ENCODE measurements at places on chromosomes 11 and 22. TPM values are rescaled to one million over a fixed set of nuclear protein-coding genes. Genes with fewer than 3 reads are reported as not detected.

The DENND5A gene
- 54.2 TPM for total RNA-seq

The EI24 gene
- total RNA-seq = 35.6 TPM

The CHST1 gene
- not detected for total RNA-seq

The PRAME gene
- total RNA-seq = 0.41 TPM

The PATE2 gene
- not detected for total RNA-seq

DNA sequence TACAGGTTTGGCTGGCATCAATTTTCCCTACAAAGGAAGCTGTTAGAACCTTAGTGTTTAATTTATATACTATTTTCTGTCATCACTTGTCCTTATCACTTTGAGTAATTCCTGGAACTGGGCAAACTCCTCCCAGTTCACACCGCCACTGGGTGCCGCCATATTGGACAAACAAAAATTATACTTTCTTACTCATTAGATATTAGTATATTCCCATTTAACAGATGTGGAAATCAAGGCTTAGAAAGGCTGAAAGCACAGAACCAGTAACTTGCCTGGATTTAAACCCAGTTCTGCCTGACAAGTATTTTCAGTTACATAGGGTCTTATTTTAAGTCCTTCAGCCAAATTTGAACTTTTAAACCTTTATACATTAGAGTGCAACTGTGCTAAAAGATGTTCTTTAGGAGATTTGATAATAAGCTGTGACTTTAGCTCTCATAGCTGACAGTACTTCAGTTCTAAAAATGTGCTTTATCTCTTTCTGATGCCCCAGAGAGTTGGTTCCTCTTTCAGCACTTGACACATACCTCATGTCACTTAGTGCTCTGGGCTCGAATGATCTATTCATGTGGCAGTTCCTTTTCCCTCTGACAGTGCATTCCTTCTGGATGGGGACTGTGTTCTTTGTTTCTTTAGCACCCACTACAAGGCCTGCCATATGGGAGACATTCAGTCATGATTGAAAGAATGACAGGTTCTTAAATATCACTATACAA is 25.4 kb downstream of the COA4 start:
- no peak for DNase-seq

DNA sequence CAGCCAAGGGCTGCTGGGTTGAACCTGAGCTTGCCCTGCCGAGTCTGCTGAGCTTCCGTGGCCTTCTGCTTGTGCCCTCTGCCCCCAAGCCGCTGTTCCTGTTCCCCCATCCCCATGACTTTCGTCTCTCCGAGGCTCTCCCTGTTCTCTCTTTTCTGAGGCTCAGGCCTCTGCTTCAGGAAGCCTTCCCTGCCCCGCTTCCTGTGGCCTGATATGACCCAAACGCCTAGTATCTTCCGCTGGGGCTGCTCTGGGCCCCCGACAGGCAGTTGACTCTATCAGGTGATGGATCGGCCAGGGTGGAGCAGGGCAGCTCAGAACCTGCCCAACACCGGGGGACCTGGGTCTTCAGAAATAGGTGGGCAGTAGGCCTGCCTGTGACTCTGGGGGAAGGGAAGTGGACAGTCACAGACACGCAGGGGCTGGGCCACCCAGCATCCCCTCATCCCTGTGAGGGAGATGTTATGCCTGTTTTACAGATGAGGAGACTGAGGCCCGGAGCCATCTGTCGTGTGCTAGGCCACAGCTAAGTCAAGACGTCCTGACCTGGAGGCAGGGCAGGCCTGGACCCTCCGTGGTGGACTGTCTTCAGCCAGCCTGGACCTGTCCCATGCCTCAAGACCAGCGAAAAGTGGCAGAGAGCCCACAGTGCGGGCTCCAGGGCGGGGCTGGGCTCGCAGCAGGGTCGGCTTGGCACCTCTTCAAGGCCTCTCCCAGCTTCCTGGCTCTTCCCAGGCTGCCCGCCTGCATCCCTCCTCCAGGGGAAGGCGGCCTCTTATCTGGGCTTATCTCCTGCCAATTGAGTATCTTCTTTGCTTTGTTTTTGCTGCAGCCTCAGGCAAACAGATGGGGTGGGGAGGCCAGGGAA is 16.2 kb downstream of the BAD start:
- no peak for DNase-seq

- no peak for DNase-seq
Observed at GRCh38 chr11:20085918-20086317, 74.4 kb downstream of the DBX1 start.

DNA sequence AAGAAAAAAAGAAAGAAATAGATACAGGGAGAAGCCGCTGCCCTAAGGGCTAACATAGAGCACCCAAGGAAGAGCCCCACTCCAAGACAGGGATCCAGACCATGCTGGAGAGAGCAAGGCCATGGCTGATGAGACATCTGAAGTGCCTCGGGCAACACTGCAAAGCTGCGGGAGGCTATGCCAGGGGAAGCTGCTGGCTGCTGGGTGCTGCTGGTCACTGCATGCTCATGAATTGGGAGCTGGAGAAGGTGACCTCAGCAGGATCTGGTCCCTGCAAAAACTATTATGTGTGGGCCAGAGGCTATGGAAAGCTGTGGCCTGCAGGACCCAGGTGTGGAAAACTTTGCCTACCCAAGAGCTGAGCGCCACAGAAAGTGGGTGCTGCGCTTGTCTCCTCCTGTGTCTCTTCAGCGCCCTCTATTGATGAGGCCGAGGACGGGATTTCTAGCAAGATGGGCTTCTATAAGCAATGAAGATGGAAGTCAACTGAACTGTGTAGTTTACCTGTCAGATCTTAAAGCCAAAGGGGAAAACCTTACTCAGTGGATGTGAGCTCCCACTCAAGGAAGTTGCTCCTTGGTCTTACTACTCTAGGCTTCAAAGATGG is 17.3 kb upstream of the SLC29A2 start:
- peak; percentile 71 for DNase-seq

DNA sequence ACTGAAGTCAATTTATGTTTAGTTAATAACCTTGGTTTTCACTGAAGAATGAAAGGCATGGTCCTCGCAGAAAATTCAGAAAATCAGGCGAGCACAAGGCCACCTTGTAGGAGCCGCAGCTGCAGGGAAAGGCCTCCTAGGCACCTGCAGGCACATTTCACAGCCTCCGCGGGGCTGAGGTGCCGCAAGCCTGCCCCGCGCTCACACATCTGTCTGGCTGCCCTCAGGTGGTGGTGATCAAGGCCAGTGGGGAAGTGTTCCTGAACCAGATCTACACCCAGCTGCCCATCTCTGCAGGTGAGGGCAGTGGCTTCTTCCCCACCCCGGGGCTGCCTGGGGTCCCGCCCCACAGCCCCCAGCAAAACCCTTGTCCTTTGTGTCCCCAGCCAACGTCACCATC is 10.5 kb downstream of the MUC5AC start:
- DNase-seq = no peak

GRCh38 chr22:20240447-20240764 is 27.7 kb downstream of the RTN4R start:
- no peak for DNase-seq

GRCh38 chr11:83671289-83671688 is 385.1 kb upstream of the CCDC90B start:
- no peak for DNase-seq

DNA sequence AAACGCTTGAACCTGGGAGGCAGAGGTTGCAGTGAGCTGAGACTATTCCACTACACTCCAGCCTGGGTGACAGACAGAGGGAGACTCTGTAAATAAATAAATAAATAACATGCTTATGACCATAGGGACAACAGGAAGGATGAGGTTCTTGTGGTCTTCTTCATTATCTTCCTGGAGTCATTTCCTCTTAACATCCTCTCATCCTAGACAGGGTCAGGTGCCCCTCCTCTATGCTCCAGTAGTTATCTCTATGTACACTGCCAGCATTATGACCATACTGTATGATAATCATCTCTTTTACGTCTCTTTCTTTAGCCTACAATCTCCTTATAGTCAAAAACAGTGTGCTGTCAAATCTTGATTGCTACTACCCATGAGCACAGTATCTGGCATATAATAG is 17.7 kb downstream of the RAB30 start:
- no peak for DNase-seq

GRCh38 chr22:42470366-42471082 is 38.3 kb upstream of the NFAM1 start:
- DNase-seq = no peak

- no peak for DNase-seq
Observed at GRCh38 chr11:107140983-107141382, 122.7 kb upstream of the GUCY1A2 start.

DNA sequence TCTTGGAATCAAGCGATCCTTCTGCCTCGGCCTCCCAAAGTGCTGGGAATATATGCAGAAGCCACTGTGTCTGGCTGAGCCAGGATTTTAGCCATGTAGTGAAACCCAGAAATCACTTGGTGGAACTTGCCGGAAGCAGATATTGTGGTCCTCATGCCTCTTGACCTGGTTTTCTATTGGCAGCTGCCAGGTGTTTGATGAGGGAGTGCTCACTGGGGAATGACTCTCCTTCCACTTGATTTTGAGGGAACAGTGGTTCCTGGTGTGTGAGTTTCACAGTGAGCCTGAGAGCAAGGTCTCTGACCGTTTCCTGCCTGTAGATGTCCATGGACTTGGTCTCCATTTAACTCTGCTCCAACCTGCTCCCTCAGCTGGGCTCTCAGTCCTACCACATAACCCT is 34.7 kb upstream of the ELF5 start:
- DNase-seq = no peak

DNA sequence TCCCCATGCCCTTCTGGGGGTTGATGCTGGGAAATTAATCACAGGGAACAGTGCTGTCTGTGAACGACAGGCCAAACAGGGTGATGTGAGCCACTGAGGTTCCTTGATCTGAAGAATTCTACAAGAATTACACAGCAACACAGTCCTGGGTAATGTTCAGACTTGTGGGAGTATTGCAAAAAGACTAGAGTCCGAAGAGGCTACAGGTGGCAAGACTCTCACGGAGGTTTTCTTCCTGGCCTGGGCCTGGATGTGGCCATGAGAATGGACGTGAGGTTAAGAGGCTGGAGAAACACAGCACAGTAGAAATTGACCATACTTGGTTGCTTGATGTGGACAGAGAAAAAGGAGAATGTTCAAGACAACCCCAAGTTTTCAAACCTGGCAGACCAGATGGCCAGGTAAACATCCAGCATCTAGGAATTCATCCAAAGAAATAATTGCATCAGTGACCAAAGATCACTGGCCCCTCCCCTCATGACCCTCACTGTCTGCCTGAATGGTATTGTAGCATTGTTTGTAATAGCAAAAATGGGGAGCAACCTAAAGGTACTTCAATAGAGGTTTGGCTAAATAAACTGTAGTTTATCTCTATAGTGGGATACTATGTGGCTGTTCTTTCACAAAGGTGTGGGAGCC is 70.8 kb downstream of the COMMD9 start:
- DNase-seq = no peak

DNA sequence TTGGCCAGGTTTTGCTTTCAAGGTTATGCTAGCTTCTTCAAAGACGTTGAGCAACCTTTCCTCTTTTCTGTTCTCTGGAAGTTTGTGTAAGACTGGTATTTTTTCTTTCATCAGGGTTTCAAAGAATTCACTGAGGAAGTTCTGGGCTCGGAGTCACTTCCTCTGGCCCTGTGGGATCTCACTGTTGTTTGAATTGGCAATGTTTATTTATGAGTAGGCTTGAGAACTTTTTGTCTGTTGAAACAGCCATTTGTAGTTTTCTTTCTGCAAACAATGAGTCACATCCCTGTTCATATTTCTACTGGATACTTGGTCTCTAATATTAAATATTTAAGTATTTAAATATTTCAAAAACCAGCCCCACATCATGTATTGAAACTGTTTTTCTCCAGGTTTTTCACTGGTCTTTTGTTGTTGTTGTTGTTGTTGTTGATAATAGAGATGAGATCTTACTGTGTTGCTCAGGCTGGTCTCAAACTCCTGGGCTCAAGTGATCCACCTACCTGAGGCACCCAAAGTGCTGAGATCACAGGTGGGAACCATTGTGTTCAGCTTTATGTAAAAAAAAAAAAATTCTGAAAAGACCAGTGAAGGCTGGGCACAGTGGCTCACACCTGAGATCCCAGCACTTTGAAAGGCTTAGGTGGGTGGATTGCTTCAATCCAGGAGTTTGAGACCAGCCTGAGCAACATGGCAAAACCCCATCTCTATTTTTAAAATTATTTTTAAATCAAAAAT is 26.9 kb downstream of the SUSD2 start:
- no peak for DNase-seq

DNA sequence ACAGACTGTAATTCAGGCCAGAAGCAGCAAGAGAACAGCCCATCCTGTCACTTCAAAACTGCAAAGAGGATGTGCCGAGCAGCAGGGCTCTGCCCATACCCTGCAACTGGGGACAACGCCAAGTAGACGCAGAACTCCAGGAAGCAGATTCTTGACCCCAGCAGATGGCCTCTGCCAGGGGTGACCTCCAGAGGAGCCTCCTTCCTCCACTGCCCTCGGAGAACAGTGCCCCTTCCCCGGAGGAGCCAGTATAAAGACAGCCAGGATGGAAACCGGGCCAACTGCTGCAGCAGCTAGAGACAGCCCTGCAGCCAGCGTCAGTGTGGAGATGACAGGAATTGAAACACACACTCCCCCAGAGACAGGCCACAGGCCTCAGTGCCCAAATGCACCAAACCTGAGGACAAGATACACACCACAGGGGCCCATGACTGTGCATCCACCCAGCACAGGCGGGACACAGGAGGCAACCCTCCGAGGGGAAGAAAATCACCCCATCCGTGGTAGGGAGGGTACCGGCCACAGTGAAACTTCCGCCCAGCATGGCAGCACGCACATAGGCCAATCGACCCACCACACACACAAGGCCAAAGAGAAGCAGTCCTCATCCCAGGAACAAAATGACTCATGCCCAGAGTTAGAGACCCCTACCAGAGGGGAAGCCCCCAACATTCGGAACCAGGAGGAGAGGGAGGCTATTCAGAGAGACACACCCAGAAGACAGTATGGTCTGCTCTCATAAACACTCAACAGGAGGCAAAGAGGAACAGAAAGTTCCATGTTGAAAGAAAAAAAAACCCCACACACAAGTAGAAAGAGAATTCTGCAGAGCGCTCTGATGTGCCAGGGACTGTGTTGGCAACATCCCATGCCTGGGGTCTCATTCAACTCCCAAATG is 5.6 kb downstream of the AHNAK start:
- DNase-seq = peak; percentile 69

GRCh38 chr22:45852826-45853225 is 124.1 kb downstream of the WNT7B start:
- no peak for DNase-seq

DNA sequence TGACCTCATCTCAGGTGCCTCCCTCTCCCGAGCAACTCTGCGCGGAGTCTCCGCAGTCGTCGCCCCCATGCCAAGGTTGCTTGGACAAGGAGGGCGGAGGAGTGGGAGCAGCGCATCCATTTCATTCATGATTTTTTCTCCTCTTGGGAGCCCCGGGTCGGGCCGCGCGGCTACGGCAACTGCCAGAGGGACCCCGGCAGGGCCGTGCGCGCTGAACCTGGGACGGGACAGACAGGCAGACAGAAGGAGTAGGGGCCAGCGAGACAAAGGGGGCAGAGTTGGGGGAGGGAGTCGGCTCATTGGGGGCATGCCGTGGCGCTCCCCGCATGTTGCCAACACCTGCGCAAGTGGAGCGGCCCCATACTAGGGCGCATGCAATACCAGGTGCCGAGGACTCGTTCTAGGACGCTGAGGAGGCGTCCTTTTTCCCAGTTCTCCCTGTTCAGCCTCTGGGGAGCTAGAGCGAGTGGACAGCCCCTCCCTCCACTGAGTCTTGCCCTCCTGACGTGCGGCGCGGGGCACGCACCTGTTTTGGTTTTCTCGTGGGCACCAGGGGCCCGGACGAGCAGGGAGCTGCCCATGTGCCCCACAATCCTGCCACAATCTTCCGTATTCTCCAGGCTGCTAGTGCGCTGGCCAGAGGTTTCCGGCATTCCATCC is 501 bp upstream of the PTPN5 start:
- DNase-seq = no peak

GRCh38 chr22:37752189-37753087 is 55.3 kb upstream of the GCAT start:
- DNase-seq = no peak

Measured in activated T-cell treated with anti-CD3 and anti-CD28 coated beads, Interleukin-2, amount 50 U/mL, for 72 hours (primary cell).